ENCODE measurements at places on chromosomes 2 and 18.

DNA sequence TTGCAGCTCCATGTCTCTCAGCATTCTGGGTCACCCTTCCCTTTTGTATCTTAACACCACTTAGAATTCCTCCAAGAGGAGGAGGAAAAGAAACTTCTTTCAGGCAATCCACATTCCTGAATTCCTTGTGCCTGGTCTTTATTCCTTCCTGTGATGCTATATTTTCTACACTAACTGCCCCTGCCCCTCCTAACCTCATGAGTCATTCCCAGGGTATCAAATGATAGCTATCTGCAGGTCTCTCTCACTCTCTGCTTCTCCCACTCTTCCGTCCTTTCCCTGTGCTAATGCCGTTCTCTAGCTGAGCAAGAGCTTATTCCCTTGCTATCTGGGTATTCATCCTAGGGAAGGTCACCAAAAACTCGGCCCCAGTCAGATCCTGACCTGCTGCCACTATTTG, 395.0 kb upstream of the TCF4 start:
- no peak for DNase-seq

- no peak for DNase-seq
These were observed 13.9 kb upstream of the UGP2 start for GRCh38 chr2:63827749-63828148.

GRCh38 chr2:11416186-11416585, 49.8 kb downstream of the E2F6 start:
- DNase-seq = no peak

DNA sequence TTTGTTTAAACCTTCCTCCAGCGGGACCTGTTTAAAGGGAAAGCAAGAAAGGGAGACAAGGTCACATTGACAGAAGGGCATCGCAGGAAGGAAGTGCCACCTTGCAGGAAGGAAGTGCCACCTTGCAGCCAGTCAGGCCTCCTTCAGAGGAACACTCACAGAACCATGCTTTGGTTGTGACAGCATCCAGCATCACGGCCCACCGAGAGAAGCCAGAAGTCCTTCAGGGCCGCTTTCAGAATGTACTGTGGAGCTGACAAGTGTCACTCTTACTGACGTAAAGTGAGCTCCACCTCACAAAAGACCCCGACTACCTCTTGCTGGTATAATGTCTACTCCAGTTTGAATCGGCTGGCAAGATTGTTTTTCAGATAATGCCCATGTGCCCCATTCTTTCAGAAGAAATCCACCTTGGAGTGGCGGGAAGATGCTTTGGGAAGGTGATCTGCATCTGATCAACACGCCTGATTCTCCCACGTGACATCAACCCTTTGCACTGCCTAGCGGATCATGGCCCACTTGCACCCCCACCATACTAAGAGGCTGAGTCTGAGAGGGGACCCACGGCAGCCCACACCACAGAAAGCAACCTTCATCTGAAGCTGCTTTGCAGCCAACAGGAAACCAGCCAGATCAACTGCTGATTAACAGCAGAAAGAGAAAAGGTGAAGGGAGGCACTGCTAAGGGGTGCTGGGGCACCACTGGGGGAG, 99.8 kb downstream of the UXS1 start:
- DNase-seq = no peak

DNA sequence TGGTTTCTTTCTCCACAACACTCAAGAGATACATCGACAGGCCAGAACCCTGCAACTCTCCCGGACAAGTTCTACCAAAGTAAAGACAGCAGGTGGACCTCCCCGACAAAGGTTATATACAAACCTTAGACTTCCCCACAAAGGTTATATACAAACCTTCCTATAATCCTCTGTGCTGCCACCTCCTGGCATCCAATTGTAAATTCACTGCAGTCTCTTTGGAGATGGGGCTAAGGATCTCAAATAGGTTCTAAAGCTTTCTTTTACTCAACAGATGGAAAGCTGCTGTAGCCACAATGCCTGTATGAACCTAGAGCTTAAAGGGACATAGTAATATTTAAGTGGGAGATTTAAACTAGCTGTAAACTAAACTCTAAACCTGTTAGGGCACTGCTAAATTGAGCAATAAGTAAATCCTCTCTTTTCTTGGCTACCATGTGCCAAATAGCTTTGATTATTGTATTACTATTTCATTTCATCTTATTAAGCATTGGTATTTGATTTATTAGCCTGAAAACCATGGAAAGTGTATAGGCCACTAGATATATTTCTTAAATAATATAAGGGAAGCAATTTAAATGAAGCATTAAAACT, 9.8 kb upstream of the MREG start:
- DNase-seq = peak; percentile 63

- no peak for DNase-seq
These were observed 121.0 kb upstream of the HAAO start for GRCh38 chr2:42913280-42913878.

DNA sequence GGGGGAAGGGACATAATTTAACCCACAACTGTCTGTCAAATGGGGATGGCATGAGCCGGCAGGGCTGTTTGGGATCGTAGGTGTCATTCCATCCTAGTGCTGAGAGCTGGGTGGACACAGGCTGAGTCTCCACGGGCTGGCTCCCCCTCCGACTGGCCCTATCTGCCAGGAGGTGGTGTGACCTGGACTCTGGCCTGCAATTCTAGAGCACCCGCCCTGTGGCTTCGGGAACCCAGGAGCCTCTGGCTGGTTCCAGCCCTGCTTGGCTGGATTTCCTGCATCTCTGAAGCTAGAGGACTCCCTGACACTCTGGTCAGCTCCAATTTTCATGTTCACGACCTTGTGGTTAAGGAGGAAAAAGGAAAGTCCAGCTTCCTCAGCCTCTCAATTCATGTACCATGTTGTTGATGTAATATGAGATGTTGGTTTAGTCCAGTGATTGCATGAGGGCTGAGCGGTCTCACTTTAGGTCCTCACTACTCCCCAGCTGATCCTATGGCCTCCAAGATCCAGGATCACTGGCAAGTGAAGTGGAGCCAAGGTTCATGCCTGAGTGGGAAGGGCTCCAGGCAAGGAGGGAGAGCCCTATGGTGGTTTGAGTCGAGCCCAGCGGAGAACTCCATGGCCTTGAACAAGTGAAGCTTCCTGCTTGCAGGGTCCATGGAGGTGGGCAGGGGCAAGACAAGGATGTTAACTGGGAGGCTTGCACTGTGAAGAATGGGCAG, 169.1 kb downstream of the NDUFA10 start:
- DNase-seq = no peak

DNA sequence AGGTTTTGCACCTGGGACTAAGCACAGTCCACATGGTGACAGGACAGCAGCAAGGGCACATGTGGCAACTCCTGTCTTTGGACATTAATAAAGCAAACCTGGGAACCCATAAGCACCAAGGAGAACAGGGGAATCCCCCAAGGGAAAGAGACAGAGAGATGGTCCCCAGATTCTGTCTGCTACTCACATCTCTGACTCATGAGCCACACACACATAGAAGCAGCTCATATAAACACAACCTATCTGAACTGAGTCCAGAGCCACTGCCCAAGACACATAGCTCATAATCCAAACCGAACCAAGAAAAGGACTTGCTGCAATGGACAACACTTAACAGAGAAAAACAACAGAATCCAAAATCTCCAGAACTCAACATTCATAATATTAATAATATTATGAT, 82.5 kb downstream of the OSBPL1A start:
- no peak for DNase-seq

- peak; percentile 5 for DNase-seq
These were observed 3.4 kb downstream of the SERPINB2 start for GRCh38 chr18:63890950-63891304.
